Stimulated activated CD8-positive, alpha-beta memory T cell treated with anti-CD3 and anti-CD28 coated beads, Interleukin-2, amount 100 ng/mL, for 1 hour (primary cell): ENCODE measurements at places on chromosomes 6 and 20.

DNA sequence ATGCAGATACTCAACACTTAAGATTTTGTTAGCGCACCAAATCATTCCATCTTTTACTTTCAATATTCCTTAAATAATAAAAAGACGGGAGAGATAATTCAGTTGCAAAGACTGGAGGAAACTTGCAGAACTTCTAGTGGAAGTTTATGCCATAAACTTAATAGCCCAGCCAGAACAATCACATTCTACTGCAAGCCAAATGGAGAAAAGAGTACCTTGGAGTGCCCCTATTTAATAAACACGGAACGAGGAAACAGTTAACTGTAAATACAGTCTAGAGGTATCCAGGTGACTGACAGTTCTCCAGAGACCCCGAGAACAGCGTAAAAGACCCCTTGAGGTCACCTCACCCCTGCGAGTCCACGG, 635 bp downstream of the SLC35B3 start:
- no peak for DNase-seq

DNA sequence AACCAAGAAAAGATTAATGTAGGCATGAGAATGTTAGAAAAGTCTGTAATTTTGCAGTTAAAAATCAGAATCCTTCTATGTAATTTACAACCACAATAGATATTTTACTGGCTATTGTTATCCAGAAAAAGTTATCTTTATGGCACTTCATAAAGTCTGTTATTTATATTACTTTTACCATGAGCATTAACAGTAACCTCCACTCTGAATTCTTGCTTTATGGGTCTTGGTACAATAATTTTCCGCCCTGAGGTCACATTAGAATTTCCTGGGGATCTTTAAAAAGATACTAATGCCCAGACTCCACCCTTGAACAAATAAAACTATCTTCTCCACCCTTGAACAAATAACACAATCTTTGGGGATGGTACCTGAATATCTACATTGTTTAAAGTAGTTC, 9.6 kb downstream of the RSPO3 start:
- DNase-seq, result no peak

GRCh38 chr6:126959765-126960164, 158.7 kb upstream of the RSPO3 start:
- DNase-seq, result no peak

GRCh38 chr6:127921982-127922381, 21.1 kb upstream of the THEMIS start:
- no peak for DNase-seq

GRCh38 chr6:110625883-110626282, 149.5 kb upstream of the SLC22A16 start:
- no peak for DNase-seq

DNA sequence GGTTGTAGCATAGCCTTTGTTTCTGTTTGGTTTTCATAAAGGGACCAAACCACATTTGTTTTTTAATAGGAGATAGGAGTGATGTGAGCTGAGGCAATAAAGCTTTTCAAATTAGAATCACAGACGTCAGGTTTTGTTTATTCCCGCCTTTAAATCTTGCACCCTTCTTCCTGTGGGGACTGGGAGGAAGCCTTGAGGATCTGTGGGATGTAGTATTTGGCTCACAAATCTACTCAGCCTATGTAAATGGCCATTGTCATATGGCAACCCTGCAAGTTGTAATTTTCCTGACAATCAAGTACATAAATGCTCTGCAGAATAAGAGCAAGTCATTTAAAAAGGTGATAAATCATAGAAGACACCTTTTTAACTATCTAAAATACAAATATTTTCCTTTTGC, 110.4 kb downstream of the ADGRG6 start:
- no peak for DNase-seq
